ENCODE measurements at places on chromosomes 7 and 10.

DNA sequence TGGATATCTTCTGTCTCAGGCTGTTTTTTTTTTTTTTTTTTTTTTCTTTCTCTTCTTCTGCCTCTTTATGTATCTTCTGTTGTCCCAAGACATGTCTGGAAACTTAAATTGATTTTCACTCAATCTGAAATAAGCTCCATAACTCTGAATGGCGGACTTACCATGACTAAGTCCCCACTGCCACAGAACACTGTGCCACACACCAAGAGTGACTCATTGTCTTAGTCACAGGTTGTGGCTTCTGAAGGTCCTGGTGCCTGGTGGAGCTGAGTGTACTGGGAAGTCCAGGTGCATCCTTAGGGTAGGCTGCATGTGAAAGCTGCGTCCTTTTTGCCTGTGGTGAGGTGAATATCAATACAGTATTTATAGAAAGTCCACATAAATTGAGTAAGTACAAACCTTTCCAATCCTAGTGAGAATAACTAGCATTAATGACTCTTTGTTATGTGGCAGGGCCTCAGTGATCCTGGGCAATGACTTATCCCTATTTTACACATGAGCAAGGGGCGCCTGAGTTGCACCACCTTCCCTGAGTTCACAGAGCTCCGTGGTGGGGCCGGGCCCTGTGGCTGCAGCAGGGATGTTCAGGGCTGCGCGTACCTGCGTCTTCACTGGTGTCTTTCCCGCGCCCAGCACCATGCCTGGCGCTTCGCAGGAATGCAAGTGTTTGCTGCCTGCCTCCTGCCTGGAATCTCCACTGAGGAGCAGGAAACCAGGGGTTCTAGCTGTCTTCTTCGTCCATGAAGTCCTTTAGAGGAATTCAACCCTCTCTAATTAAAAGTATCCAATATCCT is 4.3 kb downstream of the PFKP start:
- no peak for DNase-seq

- DNase-seq = no peak
Observed at GRCh38 chr7:36723951-36724664, at the start of gene AOAH. AOAH (minus strand) TSS chr7:36724494; CDS start chr7:36724148, 346 bp downstream.

DNA sequence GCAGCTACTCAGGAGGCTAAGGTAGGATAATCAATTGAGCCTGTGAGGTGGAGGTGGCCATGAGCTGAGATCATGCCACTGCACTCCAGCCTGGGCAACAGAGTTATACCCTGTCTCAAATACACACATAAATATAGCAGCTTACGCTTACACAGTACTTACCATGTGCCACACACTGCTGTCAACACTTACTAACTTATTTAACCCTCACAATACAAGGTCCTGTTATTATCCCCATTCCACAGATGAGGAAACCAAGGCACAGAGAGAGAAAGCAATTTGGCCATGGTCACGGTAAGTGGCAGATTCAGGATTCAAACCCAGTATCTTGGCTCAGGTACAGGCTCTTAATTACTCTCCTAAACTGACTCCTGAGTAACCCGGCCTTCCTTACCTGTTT is 19.1 kb downstream of the DLG5 start:
- DNase-seq = no peak

DNA sequence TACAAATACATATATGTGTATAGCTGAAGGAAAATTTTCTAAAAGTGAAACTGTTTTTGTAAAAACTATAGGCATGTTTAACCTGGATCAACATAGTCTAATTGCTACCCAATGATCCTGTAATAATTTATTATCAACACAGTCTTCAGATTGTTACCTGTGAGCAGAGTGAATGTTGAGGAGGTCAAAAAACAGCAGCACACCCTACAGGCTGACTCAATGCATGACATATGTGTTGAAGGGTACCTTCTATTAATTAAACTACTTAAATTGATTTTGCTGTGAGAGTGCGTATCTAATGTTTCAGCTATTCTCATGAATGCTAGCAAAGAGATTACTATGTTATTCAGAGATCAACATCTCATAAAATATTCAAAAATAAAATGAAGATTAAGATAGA is 411.4 kb downstream of the TNS3 start:
- no peak for DNase-seq

GRCh38 chr7:30935569-30935877 is 23.9 kb downstream of the AQP1 start:
- DNase-seq = peak; percentile 27

- no peak for DNase-seq
Observed at GRCh38 chr10:114301177-114301576, 62.1 kb downstream of the VWA2 start.

DNA sequence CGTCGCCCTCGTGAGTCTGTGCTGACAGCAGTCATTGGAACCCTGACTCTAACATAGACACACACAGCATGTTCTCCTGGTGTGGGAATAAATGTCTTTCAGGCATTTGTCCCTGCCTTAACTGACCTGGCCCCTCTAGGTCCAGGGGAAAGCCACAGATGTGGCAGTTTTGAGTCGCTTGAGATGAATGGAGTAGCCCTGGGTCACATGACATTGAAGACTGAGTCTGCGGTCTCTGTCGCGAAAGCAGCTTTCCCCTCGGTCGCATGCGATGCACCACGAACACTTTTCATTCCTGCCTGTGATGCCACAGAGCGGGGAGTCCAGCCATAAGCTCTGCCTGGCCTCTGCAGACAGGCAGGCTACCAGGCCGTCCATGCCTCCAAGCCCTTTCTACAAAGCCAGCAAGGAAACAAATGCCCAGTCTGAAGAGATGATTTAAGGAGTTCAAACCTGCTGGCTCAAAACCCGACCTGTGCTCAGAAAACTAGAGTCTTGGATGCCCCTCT is 172.3 kb downstream of the WDR37 start:
- no peak for DNase-seq
